NCI-H2171 treated with DMSO at 0.1 percent for 48 hours (cell line): ENCODE measurements at places on chromosomes 7 and 10.

GRCh38 chr7:130961128-130961601 lies 227.2 kb upstream of the KLF14 start:
- no peak for DNase-seq

DNA sequence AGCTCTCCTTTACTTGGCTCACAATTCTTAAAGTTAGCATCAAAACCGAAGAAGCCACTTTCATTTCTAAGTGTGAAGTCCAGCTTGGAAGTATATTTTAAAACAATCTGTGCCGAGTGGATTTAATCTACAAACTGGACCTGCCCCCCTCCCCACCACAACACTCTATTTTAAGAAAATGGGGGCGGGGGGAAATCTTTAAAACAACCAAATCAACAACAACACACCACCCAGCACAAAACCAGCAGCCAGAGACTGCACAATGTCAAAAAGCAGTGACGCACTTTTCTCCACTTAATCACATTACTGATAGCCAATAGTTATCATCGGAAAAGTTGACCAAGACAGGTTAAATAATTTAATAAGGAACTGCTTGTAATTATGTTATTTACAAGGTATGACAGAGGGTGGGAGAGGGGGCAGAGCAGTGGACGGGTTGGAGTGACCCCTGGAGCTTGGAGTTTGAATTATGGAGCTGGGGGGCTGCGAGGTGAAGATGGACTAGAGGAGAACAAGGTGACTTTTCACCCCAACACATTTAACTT lies 2.8 kb downstream of the EBF3 start:
- no peak for DNase-seq

GRCh38 chr7:139673762-139674161 lies 104.0 kb downstream of the HIPK2 start:
- peak; percentile 67 for DNase-seq

DNA sequence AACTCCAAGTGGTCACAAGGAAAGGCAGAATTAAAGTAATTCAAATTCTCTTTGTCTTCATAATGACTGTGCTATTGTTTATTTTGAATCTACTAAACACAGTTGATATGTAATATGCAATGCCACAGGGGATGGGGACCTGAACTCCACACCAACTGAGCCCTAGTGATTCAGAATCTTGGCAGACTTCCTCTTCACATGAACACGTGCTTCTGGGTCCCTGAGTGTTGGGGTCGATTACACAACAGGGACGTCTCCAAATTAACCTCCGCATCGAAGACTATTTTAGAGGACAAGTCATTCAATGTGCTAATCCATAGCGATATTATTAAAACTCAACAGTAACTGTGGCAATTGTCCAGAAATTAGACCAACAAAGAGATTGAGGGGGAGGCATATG lies 95.3 kb upstream of the CARD11 start:
- DNase-seq: peak; percentile 41

GRCh38 chr7:79778786-79779770 lies 325.6 kb upstream of the MAGI2 start:
- no peak for DNase-seq

DNA sequence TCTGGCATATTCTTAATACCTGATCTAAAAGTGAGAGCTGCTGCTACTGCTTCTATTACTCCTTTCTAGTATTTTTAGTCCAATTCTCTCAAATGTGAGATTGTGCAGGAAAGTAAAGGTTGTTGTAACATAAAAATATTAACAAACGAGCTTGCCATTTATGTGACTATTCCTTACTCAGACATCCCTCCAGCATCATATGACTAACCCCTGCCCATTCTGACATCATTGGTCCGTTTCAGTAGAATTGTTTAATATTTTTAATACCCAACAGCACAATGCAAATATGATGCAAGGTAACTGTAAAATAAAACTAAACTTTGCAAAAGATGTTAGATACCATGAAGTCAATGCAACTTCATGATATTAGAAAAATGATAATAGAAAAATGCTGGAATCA lies 83.6 kb downstream of the CFAP58 start:
- DNase-seq: no peak

DNA sequence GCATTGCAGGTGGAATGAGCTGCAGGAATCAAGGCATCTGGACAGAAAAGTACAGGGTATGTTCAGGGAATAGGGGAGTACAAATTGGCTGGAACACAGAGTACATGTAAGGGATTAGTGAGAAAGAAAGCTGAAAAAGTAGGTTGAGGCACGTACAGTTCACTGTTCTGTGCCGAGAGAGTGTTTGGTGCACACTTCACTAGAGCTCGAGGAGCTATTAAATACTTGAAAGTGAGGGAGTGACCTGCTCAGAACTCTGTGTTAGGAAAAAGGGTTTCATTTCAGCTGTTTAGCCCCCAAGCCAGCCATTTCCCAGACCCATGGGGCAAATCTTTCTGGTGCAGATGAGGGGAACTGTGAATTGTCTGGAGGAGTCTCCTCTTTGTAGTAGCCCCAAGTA lies 115.2 kb downstream of the TBXAS1 start:
- no peak for DNase-seq

GRCh38 chr7:136640977-136641376 lies 227.5 kb upstream of the CHRM2 start:
- DNase-seq: no peak
